Stimulated activated CD8-positive, alpha-beta memory T cell treated with anti-CD3 and anti-CD28 coated beads, Interleukin-12 subunit alpha, Interleukin-12 subunit beta, amount 100 ng/mL, for 4 hours (primary cell): ENCODE measurements at places on chromosomes 11 and 22.

- no peak for DNase-seq
These were observed 877.0 kb downstream of the OPCML start for GRCh38 chr11:132655187-132655855.

DNA sequence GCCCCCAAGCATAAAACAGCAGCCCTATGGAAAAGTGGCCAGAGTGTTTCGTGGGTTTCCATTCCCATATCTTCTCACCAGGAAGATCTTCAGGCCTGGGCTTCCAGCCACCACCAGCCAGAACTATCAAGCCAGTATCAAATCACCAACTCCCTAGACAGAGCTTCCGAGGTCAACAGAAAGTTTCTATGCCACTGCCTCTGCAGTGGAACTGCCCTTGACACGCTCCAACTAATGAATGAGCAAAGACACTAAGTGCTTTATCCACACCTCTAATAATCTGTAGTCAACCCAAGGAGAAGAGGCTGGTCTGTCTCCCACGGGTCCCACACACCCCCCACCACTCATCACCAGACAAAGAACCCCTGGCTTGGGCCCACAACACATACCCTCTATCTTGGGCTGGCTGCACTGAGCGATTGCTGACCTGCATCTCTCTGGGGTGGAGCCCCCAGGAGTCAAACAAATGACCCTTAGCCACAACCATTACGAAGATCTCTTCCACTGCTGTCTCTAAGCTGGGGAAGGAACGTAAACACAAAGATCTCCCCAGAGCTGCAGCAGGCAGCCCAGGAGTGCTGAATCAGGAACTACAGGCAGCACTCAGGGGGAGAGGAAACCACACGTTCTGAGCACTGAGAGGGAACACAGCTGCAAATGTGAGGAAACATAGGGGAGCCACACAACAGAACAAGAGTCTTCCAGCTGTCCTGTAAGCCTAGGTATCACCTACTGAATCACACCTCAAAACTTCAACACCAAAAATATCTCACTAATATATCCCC is 9.7 kb downstream of the OR5AN1 start:
- DNase-seq, result no peak

- DNase-seq, result no peak
These were observed 11.6 kb downstream of the GRIK4 start for GRCh38 chr11:120523196-120523595.

DNA sequence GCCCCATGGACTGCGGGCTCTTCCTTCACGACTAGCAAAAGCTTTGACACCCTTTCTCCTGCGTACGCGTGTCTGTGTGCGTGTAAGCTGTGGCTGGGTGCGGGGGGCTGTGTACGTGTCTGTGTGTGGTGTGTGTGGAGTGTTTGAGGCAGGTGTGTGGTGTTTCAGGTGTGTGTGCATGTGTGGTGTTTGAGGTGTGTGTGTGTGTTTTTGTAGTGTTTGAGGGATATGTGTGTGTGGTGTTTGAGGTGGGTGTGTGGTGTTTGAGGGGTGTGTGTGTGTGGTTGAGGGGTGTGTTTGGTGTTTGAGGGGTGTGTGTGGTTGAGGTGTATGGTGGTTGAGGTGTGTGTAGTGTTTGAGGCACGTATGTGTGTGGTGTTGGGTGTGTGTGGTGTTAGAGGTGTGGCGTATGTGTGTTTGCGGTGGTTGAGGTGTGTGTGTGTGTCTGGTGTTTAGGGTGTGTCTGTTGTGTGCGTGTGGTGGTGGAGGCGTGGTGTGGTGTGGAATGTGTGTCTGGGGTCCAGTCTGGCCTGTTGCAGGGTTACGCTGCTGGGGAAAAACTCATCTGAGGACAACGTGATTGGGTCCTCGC is 687 bp upstream of the ARSA start:
- DNase-seq, result no peak

GRCh38 chr11:4455419-4455818 is 6.3 kb downstream of the OR52K2 start:
- no peak for DNase-seq

DNA sequence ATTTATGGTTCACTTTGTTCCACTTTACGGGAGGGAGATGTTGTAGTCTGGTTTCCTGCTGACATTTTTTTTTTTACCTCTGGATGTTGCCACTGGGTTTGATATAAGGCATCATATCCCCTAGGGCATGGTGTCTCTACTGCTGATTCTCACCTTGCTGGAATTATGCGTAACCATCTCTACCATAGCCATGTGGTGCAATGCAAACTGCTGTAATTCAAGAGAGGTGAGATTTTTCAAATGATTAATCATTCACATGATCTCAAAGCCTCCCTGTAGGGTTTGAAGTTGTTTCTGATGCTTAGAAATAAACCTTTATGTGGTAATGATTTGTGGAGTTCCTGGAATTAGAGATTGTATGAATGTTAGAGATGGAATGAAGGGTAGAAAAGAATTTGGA is 13.0 kb downstream of the MS4A3 start:
- DNase-seq, result no peak

- DNase-seq, result no peak
These were observed 918 bp upstream of the FAM89B start for GRCh38 chr11:65571420-65571819.
